Islet precursor cell (in vitro differentiated cells): ENCODE measurements at places on chromosomes 5 and 9.

GRCh38 chr5:98296426-98296825 lies 477.0 kb upstream of the RGMB start:
- DNase-seq: no peak

DNA sequence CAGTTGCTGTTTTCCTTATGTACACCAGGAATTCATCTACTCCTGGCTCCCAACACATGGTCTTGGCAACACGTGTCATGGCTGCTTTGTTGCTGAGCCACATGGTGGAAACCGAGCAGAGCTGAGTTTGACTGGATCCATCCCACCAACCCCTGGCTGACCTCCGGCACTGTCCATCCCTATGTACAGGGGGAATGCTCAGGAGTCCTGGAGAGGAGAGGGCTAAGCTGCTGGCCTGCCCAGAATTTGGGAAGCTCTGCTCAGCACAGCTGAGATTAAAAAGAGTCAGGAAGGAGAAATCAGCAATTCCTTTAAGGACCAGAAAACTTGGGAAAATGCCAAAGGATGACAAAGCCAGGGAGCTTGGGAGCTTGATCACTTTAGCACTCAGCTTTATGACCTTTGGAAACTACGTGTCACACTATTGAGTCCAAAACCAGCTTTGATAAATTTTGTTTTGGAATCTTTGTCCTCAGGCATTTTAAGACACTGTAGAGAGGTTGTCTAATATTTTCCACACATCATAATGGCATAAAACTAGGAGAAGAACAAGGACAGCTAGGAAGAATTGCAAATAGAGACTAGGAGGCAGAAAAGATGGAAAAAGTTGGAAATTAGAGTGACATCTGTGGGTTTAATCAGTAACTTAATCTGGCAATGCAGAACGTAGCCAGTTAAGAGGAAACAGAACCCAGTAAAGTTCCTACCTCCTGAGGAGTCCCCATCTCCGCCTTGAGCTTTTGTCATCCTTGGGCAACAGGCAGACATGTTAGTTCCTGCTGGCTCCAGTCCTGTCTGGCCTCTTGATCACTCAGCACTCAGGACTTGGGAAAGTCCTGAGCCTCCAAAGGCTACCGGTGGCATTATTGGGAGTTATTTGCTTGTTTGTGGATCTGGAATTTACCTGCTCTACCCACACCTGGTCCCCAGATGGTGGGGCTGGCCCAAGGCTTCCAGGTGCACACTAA lies 62.5 kb upstream of the PLPP1 start:
- DNase-seq: peak; percentile 59

DNA sequence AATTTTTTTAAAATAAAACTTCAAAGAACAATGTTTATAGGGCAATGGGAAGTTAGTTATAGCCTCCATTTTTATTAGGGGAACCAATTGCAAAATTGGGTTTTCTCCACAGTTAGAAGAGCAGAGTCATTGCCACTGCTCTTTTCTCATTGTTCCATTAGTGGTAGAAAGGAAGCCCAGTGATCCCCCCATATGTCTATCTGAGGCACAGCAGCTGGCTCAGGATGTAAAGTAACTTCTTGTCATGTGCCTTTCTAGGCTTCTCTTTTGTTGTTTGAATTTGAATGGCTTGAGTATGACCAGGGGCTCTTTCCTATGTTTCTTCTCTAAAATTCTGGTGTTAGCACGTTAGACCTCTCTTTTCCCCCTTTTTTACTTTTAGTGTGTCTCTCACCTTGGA lies 61.2 kb downstream of the UBAP1 start:
- no peak for DNase-seq

GRCh38 chr5:74851684-74852353 lies 14.4 kb downstream of the FAM169A start:
- DNase-seq: no peak

DNA sequence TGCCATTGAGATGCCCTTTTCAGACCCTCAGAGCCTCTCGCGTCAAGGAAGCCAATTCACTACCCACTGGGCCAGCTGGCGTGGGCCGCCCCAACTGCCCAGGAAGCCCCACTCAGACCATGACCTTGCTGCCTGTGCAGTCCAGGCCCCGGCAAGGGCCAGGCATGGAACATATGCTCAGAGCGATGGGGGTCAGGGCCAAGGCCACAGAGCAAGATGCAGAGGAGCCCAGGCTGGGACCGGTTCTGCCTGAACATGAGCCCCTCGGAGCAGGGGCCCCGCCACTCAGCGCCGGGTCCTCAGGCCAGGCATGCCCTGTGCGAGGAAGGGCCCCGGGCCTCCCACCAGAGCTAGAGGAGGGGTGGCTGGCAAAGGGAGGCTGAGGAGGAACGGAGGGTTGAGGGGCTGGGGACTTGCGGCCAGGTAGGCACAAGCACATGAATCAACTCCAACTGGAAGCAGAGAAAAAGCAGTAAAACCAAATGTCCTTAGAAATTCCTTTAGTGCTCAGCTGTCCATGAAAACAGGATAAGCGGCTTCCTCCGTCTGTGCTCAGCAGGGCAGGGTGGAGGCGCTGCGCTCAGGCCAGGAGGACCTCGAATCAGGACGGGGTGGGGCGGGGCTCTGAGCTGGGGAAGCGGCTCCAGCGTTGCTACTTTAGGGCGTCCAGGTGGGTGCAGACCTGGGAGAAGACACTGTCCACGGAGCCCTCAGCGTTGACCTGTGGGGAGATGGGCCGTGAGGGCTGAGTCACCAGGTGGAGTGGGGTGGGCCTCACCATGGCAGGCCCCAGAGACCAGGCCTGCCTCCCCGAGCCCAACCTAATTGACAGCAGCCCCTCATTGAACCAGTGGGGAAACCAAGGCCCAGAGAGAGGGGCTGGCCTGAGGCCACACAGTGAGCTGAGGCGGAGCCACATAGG lies 9.9 kb downstream of the AK1 start:
- no peak for DNase-seq

DNA sequence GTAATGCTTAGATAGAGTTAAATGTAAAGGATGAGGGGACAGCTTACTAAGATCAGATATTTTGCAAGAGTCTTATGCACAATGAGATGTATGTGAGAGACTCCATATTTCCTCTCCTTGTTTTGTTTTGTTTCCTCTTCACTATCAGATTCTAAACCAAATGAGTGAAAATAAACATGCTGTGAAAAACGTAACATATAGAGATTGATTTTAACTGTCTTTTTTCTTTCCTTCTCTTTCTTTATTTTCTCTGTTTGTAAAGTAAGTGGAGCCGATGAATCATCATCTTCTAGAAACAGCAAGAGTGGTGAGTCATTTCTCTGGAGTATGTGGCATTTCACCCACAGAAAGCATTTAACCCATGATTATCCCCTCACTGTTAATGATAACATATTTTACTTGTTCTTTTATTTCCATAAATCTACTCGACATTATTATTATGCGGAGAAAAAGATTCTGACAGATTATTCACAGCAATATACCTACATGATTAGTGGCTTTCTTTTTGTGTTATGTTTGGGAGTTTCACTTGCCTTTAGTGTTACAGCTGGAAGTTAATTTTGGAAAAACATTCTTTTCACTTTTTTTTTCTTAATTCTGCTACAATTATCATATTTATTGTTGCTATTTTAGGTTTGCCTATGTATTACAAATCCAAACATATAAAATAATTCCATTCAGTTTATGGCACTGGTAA lies 2.1 kb upstream of the ANXA1 start:
- DNase-seq: no peak

DNA sequence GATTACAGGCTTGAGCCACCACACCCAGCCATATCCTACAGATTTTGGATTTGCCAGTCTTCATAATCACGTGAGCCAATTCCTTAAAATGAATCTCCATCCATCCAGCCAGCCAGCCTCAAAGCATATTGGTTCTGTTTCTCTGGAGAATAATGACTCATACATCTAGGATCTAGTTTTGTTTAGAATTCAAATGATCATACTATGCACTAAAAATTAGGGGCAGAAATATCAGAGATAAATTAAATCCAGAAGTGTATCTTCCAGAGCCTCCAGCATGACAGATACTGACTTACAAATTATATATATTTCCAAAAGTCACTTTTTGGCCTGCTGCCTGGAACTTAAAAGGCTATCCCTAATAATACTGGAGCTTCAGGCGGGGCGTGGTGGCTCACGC lies 119.1 kb upstream of the NR5A1 start:
- DNase-seq: no peak

DNA sequence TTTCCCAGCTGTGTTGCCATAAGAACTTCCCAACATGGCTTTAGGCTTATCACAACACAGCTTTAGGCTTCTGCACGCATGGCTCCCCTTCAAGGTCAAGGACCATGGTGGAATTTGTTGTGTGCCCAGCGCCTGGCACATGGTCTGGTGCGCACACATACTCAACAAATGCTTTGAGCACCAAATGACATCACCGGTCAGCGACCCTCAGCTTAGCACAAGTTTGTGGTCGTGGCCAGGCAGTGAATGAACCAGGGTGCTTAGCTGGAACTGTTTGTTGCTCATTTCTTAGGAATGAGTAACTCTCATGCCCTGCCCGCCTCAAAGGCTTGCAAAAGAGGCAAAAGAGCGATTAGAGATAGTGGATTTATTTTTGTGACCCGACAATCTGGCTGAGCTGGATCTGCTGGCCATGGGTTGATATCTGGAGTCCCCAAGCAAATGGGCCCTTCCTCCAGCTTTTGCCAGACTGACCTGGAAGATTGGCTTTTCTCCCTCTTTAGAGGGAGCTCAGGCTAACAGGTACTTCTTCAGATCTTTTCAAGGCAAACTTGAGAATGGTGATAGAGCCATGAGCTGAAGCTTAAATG lies 58.9 kb downstream of the DAP start:
- peak; percentile 93 for DNase-seq

GRCh38 chr5:636951-637350 lies 24.8 kb downstream of the CEP72 start:
- DNase-seq: no peak

DNA sequence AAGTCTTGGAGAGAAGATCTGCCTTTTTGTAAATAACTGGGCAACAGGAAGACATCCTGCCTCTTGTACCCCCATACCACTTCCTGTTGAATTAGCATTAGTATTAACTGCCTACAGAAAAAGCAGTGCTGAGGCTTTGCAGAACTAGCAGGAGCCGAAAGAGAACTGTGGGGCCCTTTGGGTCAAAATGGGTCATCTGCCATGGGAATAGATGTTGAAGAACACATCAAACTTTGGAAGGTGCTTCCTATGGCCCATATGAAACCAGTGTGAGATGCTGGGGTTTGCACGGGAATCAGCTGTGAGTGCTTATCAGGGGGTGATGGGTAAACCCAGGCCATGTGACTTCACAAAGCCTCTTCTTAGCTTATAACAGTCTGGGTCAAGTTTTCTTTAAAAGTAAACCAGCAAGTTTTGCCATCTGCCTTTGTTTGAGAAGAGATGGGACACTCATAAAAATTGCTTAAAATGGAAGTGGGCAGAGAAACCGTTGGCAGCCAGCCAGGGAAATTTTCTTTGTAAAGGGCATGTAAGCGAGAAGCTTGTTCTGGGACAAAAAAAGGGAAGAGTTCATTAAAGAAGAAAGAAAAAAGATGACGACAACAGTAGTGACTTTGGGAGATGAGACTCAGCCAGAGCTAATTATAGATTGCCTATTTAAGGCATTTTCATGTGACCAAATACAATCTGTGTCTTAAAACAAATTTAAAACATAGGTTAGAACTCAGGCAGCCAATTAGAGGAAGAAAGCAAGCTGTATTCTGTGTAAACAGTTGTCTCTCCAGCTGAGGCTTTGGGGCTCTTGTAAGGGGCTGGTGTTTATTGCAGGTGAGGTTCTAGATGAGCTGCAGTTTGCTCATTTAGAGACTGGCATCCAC lies 4.4 kb downstream of the SLC25A25 start:
- DNase-seq: no peak

DNA sequence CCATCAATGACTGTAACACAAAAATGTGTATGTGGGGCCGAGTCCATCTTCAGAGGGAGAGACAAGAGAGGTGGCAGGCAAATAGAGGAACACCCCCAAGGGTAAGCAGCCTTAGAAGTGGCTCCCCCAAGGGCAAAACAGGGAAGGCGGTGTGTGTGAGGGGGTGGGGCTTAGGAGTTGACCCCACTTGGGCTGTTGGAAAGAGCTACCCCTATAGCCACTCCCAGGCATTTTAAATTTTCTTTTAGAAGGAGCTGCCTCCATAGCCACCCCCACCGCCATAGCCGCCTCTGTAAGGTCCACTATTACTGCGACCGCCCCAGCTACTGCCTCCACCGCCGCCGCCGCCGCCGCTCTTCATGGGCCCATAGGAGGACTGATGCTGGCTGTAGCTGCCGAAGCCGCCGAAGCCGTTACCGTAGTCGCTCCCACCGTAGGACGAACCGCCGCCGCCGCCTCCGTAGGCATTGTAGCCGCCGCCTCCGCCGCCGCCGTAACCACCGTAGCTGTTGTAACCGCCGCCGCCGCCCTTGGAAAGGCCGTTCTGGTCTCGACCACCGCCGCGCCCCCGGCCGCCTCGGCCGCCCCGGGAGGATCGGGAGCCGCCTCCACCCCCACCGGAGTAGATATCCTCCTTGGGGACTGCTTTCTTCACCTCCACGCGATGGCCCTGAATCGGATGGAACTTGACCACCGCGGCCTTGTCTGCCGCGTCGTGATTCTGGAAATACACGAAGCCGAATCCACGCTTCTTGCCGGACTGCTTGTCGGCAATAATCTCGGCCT lies 1.1 kb downstream of the HNRNPA0 start:
- peak; percentile 55 for DNase-seq

DNA sequence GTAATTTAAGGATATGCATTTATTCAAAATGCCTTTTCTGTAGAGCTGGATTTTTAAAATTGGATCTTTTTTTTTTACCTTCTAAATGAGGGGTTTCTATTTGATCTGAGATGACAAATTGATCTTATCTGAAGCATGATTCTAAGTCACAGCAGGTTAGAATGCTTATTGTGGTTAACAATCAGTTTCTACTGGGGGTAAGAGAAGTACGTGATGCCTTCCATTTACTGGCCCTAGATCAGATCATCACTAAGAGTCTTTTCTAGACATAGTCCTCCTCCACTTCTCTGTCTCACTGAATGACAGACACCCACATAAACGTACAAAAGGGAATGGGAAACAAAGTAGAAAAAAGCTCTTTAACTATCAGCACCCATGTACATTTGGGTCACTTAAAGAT lies 231.9 kb downstream of the DMAC1 start:
- no peak for DNase-seq

DNA sequence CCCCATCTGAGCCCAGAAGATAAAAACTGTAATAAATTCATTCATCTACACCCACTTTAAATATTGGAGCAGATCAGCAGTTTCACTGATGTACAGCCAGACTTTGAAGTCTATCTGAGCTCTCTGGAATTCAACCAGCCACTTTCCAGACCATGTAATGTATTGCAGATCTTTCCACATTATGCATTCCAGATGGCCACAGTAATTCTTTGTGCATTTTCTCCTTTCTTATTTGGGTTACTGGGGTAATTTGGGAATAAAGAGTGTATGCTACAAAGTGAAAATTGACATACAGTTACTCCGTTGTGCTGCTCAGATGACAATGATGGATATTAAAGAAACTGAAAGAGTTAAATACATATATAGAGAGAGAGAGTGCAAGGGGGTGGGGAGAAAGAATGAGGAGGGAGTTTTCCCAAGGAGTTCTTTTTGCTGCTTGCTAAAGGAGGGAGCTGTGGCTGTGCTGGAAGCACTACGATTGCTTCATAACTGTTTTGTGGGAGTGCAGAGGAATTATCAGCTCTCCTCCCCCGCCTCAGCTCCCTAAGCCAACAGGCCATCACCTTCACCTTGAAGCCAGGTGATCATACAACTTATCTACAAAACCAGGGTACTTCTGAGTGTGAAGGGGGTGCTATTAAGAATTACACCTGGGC lies 152.8 kb downstream of the GAS1 start:
- no peak for DNase-seq
